Endothelial cell of umbilical vein (primary cell): ENCODE measurements at places on chromosomes 5 and 9. TPM values are rescaled to one million over a fixed set of nuclear protein-coding genes. Genes with fewer than 3 reads are reported as not detected.

DIPK1B gene
- total RNA-seq, result 242 and 253 TPM in 2 replicates

CCDC192 gene
- total RNA-seq, result not detected in 2 replicates

SLC22A4 gene
- 4.9 and 5.4 TPM in 2 replicates for total RNA-seq

PDE8B gene
- not detected in 2 replicates for total RNA-seq

RXFP3 gene
- not detected in 2 replicates for total RNA-seq
